NCI-H1048 (cell line): ENCODE measurements at places on chromosomes 4 and X.

GRCh38 chrX:39367416-39367815 lies 566.2 kb downstream of the MID1IP1 start:
- no peak for DNase-seq

- peak; percentile 6 for DNase-seq
Measured at GRCh38 chrX:48696909-48697727, 584 bp downstream of the SUV39H1 start.

GRCh38 chr4:87224141-87224923 lies 3.9 kb upstream of the KLHL8 start:
- no peak for DNase-seq

DNA sequence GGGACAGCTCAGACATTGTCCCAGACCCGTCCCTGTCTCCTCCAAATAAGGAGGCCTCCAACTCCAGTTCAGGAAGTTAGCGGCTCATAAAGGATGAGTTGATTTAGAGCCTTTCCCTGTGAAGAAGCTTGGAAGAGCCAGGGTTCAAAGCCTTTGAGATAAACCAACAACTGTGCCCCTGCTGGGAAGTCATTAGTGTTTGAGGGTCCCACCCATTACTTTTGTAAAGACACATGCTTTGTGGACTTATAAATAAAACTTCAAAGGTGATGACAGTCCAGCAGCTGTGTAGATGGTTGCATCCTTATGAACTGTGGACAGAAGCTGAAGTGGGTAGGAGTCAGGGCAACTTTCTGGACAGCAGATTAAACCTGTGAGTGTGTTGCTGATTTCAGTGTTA lies 86.0 kb upstream of the PGRMC2 start:
- DNase-seq = no peak

DNA sequence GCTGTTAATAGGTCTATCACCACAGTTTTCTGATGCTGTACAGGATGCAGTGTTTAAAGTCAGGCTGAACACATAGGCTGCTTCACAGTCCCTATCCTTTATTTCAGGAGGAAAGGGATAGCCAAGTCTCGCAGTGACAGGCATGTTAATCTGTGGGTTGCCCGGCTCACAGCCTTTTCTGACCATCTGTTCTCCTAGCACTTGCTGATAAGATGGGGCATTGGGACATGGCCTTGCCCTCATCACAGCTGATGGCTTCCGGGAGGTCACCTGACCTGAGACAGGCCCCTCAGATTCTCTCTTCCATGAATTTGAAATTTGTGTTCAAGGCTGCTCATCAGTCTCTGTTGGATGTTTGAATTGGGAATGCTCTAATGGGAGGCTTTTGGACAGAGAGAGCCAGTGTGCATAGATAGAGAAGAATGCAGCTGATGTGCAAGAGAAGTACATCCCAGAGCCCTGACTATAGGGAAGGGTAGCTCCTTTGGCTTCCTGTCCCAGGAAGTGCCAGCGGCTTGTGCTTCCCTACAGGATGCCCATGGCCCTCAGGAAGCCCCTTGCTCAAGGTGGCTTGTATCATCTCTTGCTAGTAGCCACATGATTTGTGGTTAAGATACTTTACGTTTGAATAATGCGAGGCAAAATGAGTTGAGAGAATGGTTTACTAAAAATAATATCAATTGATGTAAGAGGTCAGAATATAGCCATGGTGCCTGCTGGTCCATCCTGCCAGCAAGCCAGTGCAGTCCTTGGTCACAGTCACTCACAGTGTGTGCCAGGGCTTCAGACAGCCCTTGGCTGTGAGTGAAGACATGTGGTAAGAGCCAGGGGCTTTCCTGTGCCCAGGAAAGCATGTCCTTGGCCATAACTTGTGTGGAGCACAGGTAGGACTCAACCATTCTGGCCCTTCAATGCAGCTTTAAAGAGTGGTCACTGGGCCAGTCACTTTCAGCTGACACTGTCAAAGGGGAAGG lies 88.6 kb downstream of the TSPAN7 start:
- DNase-seq = no peak

GRCh38 chr4:89000844-89001360 lies 56.1 kb downstream of the FAM13A start:
- DNase-seq = peak; percentile 7

- no peak for DNase-seq
Measured at GRCh38 chr4:98939892-98940298, 11.0 kb upstream of the EIF4E start.

- no peak for DNase-seq
Measured at GRCh38 chrX:11540532-11541377, 125.0 kb downstream of the ARHGAP6 start.

DNA sequence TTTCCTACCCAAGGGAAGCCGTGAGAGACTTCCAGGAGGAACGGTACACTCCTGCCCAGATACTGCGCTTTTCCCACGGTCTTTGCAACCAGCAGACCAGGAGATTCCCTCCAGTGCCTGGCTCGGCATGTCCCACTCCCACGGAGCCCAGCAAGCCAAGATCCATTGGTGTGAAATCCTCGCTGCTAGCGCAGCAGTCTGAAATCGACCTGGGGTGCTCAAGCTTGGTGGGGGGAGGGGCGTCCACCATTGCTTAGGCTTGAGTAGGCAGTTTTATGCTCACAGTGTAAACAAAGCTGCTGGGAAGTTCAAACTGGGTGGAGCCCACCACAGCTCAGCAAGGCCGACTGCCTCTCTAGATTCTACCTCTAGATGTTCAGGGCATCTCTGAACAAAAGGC lies 284.8 kb upstream of the FGF13 start:
- no peak for DNase-seq

DNA sequence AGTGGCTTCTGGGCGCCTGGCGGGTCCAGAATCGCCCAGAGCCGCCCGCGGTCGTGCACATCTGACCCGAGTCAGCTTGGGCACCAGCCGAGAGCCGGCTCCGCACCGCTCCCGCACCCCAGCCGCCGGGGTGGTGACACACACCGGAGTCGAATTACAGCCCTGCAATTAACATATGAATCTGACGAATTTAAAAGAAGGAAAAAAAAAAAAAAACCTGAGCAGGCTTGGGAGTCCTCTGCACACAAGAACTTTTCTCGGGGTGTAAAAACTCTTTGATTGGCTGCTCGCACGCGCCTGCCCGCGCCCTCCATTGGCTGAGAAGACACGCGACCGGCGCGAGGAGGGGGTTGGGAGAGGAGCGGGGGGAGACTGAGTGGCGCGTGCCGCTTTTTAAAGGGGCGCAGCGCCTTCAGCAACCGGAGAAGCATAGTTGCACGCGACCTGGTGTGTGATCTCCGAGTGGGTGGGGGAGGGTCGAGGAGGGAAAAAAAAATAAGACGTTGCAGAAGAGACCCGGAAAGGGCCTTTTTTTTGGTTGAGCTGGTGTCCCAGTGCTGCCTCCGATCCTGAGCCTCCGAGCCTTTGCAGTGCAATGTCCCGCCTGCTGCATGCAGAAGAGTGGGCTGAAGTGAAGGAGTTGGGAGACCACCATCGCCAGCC lies at the start of gene ATOH1:
ATOH1 (plus strand) TSS at position 422 of the 663 bp plus-strand sequence; CDS start at position 596, 174 bp downstream.
- DNase-seq = no peak

- DNase-seq = no peak
Measured at GRCh38 chr4:53531585-53532224, 59.6 kb downstream of the LNX1 start.

DNA sequence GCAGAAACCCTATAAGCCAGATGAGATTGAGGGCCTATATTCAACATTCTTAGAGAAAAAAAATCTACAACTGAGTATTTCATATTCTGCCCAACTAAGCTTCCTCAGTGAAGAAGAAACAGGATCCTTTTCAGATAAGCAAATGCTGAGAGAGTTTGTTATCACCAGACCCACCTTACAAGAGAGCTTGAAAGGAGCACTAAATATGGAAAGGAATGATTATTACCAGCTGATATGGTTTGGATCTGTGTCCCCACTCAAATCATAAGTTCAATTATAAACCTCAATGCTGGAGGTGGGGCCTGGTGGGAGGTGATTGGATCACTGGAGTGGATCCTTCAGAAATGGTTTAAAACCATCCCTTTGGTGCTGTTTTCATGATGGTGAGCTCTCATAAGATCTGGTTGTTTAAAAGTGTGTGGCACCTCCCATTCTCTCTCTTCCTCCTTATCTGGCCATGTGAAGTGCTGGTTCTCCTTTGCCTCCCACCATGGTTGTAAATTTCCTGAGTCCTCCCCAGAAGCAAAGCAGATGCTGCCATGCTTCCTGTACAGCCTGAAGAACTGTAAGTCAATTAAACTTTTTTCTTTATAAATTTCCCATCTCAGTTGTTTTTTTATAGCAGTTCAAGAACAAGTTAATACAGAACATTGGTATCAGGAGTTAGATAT lies 144.2 kb downstream of the MSN start:
- DNase-seq = no peak

DNA sequence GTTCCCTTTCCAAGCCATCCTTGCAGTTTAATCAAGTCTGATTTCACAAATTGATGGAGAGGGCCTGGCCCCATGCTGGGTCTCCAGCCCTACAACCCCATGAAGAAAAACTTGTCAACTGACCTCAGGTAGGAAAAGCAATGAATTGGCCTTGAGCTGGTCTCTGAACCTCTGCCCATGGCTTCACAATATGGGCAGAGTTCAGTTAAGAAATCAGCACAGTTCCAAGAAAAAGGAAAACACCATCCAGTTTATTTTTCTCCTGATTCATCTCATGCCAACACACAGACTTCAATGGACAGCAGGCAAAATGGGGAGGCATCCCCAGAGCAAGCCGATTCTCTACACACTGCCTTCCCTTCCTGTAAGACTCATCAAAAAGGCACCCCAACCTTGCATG lies 3.3 kb downstream of the RIPPLY1 start:
- no peak for DNase-seq

DNA sequence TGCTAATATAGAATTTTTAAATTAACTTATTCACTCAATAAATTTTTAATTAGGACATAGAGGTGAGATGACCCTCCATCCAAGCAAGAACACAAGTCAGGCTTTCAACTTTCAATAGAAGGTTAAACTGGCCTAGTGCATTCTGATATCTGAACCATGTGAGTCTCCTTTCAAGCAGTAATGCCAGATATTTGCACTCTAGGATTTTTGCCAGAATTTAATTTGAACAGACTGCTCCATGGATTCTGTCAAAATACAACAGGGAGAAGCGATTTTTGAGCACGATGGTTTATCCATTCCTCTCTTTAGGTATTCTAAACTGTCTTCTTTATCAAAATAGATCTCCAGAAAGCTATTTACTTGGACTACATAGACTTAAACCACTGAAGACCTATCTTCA lies 72.0 kb upstream of the DCLK2 start:
- DNase-seq = no peak

GRCh38 chrX:155127940-155128339 lies 56.6 kb downstream of the BRCC3 start:
- no peak for DNase-seq

- no peak for DNase-seq
Measured at GRCh38 chr4:188767496-188767895, 628.3 kb downstream of the TRIML1 start.

- DNase-seq = no peak
Measured at GRCh38 chrX:49270249-49270921, 792 bp downstream of the PPP1R3F start.

GRCh38 chrX:109270580-109271484 lies 211.1 kb downstream of the GUCY2F start:
- no peak for DNase-seq

- DNase-seq = no peak
Measured at GRCh38 chr4:98406819-98407218, 145.6 kb downstream of the RAP1GDS1 start.

DNA sequence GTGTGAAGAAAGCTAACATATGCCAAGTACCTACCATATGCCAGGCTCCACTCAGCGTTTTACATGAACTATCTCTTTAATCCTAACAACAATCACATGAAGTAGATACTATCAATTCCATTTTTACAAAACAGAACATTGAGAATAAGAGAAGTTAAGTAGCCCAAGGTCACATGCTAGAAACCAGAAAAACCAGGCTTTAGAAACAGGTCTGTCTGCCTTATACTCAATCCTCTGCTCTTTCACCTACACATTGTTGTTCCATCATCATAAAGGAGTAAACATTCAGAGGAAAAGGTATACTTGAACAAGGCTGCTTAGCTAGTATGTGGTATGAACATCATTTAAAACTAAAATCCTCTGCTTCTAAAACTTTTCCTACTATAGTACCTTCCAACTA lies 42.1 kb downstream of the WDFY3 start:
- DNase-seq = no peak

DNA sequence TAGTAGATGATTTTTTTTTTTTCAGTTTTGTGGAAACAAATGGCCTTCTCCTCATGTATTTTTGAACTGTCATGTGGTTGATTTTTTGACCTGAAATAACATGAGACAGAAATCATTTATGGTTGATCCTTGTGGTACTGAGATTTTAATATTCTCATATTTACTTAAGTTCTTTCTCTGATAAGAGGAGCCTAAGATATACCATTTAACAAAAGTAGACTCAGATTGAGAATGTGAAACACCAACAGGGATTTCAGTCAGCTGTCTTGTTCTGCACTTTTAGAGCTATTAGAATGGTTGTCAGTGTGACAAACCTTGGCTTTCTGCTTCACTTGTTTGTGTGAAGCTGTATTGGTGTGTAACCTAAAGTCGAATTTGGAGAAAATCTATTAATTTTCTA lies 575.7 kb downstream of the SPOCK3 start:
- no peak for DNase-seq

DNA sequence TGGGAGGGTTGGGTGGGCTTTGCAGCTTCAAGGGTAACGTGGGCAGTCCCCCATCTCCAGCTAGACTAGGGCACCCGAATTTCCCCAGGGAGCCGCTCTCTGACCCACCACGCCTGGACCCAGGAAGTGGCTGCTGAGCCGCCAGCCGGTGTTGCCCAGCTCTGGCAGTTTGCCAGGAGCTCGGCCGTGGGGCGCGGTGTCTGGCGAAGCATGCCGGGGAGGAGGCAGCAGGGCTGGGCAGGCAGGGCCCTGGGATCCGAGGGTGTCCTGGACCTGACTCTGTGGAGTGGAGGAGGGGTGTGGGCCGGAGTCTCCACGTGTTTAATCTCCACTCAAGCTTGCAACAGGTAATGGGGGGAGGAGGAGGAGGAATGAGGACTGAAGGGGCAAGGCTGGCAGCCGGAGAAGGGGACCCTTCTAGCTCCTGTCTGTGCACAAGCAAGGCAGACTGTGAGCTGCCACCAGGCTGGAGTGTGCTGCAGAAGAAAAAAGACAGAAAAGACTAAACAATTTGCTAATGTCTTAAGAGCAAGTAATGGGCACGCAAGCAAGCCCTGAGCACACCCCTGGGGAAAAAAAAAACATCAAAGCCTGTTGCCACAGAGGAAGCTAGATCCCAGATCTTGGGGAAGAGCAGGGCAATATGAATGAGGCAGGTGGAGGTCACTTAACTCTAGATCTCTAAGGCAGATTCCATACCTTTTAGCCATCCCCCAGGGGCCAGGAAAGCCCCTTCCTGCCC lies 2.4 kb downstream of the LONRF3 start:
- DNase-seq = no peak

- no peak for DNase-seq
Measured at GRCh38 chr4:16627999-16628398, 270.4 kb downstream of the LDB2 start.

DNA sequence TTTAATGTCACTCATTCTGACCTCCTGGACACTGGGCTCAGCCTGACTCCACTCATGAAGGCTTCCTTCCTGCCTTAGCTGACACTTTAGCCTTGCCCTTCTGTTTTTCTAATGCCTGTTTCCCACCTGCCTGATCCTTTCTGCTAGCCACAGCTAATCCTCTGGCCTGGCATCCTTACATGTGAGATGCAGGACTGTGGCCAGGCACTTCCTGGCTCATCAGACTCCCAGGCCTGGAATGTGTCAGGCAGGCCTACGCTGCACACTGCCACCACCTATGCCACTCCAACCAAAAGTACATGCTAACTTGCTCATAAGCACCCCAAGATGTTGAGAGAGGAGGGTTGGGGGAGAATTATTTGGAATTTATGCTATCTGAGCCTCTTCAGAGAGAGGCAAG lies 138.8 kb upstream of the NALF2 start:
- no peak for DNase-seq
